GM23338 (cell line): ENCODE measurements at places on chromosomes 2 and 18. TPM values are rescaled to one million over a fixed set of nuclear protein-coding genes. Genes with fewer than 3 reads are reported as not detected.

IL1R2 gene
- polyA plus RNA-seq = not detected in 2 replicates

ITPRID2 gene
- 4.4 and 5.1 TPM in 2 replicates for polyA plus RNA-seq

MAB21L4 gene
- polyA plus RNA-seq = 0.10 TPM in 1 of 2 replicates, not detected in the other

XIRP2 gene
- polyA plus RNA-seq = 0.10 and 0.31 TPM in 2 replicates

OSBPL1A gene
- polyA plus RNA-seq = 55.6 and 67.5 TPM in 2 replicates

ST8SIA5 gene
- 3.0 and 3.3 TPM in 2 replicates for polyA plus RNA-seq

NCOA1 gene
- 6.4 and 7.1 TPM in 2 replicates for polyA plus RNA-seq
